ENCODE measurements at places on chromosomes 2 and 18.

DNA sequence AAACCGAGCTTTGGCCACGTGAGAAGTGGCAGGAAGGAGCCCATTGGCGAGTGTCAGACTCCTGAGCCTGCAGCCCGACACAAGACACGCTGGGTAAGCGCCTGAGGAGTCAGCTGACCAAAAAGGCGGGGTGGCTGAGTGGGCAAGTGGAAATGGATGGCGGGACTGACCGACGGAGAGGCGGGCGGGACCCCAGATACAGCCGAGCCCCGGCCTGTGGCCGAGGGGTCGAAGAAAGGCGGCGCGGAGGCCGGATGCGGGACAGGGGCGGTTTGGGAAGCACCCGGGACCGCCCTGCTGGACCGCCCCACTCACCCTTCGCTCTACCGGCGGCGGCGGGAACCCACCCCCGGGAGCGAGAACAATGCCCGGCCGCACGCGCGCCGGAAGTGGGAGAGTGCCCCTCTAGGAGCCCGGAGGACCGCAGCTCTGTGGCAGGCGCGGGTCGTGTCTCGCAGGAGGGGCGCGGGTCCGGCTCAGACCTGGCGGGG, 22.8 kb downstream of the ZSCAN30 start:
- no peak for DNase-seq

GRCh38 chr18:59846814-59847490, 52.8 kb upstream of the PMAIP1 start:
- DNase-seq, result peak; percentile 45

DNA sequence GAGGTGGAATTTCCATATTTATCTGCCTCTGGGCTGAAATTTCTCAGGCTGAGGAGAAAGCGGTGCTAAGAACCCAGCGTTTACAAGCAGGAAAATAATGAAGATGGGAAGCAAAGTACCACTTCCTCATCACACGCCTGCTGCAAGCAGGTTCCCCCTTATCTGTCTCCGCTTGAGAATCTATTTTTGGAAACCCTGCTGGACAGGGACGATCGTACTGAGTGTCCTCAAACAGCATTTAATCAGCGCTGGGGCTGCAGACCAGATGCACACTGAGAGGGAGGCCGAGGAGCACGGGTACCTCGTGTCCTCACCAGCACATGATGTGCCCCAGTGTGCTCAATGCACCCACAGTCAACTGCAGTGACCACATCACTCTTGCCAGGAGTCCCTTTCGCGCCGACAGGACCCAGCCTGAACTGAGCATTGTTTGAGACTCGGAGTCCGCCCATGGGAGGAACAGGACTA, 160.4 kb downstream of the HDAC4 start:
- no peak for DNase-seq

- no peak for DNase-seq
Measured at GRCh38 chr2:203718087-203718486, 11.6 kb downstream of the CD28 start.

GRCh38 chr2:17791121-17791816, 25.0 kb upstream of the MSGN1 start:
- no peak for DNase-seq

DNA sequence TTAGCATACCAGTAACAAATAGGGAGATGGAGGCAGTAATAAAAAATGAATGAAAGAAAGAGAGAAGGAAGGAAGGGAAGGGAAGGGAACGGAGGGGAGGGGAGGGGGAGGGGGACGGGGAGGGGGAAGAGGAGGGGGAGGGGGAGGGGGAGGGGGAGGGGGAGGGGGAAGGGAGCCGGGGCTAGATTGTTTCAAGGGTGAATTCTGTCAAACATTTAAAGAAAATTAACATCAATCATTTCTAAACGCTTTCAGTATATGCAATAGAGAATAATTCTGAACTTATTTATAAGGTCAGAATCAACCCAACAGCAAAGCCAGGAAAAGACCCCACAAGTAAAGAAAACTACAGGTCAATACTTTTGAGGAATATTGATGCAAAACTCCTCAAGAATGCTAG, 858.8 kb upstream of the GYPC start:
- no peak for DNase-seq

GRCh38 chr2:209381091-209381490, 42.8 kb upstream of the MAP2 start:
- DNase-seq, result no peak

- DNase-seq, result no peak
Measured at GRCh38 chr2:197795277-197795676, 9.1 kb upstream of the PLCL1 start.

DNA sequence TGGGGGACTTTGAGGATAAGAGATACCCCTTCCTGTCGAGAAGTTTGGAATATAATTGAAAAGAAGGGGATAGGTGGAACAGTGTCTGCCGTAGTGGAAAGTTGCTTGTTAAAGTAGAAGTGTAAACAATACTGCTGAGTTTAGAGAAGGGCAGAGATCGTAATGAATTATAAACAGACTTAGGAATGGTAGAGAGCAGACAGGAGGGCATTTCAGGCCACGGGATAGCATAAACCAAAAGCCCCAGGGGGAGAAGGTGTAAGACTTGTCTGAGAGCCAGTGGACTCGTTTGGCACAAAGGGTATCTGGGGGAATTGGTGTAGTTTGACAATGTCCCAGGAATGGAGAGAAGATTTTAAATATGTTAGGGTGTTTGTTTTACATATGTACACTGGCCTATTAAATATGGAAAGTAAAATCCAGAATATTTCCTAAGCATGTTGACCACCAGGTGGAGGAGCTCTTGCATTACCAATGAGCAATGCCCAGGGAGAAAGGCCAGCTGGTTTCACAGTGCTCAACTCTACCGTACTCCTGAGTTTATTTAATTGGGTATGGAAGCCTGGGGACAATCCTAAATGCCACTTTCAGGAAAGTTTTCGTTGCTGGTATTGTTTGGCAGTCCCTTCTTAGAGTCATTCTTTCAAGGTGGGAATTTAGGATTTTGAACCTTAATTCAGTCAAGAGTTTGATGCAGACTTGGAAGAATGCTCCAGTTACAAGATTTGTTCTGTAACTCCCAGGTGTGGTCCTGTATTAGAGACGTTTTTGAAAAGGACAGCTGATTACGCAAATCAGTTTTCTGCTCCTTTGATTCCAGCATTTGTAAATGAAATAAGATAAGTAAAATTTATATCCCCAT, 7.5 kb downstream of the COPS8 start:
- DNase-seq, result no peak

GRCh38 chr2:161273038-161273760, 35.0 kb upstream of the PSMD14 start:
- peak; percentile 73 for DNase-seq

DNA sequence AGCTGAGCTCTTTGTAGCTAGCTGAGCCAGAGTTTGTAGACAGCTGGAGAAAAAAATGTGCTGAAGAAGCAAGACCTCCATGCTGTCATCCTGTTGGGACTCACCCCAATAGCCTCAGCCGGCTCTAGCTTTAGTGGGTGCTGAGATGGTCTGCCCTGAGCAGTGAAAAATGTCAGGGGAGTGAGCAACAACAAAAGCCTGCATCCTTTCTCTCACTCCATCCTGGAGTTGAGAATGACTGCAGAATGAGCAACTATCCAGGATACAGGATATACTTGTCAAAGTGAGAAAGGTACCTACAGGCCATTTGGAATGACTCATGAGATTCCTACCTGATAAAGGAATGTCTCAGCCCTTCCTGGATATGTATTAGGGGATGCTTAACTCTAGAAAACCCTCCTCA, 146.1 kb upstream of the DLX2 start:
- no peak for DNase-seq

GRCh38 chr2:191051177-191051576, 37.2 kb upstream of the STAT1 start:
- no peak for DNase-seq

- DNase-seq, result no peak
Measured at GRCh38 chr2:167336213-167336612, 447.9 kb downstream of the XIRP2 start.

GRCh38 chr2:215418064-215418963, 17.6 kb downstream of the FN1 start:
- no peak for DNase-seq

DNA sequence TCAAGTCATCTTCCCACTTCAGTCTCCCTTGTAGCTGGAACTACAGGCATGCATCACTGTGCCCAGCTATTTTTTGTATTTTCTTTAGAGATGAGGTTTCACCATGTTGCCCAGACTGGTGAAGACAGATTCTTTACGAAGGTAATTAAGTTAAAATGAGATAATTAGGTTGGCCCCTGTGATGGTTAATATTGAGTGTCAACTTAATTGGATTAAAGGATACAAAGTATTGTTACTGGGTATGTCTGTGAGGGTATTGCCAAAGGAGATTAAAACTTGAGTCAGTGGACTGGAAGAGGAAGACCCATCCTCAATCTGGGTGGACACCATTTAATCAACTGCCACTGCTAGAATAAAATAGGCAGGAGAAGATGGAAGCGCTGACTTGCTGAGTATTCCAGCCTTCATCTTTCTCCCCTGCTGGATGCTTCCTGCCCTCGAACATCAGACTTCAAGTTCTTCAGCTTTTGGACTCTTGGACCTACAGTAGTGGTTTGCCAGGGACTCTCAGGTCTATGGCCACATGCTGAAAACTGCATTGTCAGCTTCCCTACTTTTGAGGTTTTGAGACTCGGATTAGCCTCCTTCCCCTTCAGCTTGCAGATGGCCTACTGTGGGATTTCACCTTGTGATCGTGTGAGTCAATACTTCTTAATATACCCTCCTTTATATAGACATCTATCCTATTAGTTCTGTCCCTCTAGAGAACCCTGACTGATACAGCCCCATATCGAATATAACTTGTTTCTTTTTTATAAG, 269.1 kb downstream of the TMX3 start:
- no peak for DNase-seq

DNA sequence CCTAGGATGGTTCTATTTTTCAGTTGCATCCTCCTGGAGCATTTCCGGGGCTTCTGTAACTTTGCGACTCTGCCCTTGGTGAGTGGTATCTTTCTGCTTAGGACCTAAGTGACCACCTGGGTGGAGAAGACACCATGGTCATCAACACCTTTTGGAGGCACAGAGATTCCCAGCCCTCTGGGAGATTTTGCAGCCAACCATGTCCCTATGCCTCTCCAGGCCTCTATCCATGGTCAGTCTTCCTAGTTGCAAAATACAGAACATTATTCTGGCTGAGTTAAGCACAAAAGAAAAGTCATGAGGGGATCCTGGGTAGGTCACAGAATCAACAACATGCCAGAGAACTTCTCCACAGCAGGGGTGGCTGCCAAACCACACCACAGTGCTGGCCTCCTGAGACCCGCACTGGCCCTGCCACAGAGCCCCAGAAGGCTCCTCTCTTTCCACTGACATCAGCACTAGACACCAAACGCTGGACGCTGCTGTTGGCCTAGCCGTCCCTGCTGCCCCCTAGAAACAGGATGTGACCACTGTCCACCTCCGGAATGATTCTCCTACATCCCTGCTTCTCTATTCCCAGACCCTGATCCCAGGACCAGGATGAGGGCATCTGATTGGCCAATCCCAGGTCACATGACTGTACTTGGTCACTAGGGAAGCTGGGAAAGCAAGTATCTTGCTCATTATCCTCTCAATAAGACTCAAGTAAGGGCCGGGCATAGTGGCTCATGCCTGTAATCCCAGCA, 47.7 kb downstream of the SMAD7 start:
- no peak for DNase-seq

DNA sequence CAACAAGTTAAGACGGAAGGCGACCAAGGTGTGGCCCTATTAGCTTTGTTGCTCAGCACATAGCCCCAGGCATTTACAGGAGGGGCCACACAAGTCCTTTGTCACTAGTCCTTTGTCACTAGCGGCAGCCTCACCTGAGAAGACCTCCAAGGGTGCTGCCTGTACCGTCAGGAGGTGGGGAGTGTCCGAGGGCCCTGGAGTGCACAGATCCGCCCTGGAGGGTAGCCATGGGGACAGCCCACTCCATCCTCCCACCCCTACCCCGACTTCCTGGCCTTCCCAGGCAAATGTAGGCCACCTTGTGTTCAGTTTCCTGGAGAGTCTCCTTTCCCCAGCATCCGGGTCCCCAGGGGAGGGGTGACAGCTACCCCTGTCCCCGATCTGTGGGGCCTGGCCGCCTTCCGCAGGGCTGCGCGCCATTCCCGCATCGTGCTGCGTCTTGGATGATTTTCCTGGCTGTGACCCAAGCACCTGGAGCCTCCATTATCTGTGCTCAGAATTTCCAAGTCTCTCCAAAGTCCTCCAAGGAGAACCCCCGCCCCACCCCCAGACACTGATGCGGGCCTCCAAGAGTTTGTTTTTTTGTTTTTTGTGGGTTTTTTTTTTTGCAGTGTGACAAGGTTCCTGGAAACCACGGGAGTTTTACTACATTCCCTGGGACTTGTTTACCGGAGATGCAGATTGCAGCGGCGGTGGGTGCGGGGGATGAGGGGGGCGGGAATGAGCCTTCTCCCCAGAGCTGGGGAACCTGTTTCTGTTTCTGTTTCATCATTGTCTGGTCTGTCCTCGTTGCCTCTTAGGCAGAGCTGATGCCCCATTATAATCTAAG, 28.6 kb downstream of the TEX44 start:
- DNase-seq, result no peak

DNA sequence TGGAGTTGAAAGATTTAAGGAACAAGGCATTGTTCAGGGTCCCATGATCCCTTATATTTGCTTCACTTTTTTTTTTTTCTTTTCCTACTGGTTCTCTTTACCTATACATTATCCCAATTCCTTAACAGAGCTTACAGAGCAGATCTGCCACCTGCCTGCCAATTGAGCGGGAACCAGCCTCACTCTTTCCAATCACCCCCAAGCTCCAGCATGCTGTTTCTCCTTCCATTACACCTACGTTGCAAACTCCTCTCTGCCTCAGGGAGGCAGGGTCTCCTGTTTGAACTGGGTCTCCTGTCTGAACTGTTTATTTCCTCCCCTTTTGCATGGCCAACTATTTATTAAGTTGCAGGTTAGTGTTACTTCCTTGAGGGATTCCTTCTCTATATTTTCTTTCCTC, 77.2 kb upstream of the SLC38A11 start:
- no peak for DNase-seq

DNA sequence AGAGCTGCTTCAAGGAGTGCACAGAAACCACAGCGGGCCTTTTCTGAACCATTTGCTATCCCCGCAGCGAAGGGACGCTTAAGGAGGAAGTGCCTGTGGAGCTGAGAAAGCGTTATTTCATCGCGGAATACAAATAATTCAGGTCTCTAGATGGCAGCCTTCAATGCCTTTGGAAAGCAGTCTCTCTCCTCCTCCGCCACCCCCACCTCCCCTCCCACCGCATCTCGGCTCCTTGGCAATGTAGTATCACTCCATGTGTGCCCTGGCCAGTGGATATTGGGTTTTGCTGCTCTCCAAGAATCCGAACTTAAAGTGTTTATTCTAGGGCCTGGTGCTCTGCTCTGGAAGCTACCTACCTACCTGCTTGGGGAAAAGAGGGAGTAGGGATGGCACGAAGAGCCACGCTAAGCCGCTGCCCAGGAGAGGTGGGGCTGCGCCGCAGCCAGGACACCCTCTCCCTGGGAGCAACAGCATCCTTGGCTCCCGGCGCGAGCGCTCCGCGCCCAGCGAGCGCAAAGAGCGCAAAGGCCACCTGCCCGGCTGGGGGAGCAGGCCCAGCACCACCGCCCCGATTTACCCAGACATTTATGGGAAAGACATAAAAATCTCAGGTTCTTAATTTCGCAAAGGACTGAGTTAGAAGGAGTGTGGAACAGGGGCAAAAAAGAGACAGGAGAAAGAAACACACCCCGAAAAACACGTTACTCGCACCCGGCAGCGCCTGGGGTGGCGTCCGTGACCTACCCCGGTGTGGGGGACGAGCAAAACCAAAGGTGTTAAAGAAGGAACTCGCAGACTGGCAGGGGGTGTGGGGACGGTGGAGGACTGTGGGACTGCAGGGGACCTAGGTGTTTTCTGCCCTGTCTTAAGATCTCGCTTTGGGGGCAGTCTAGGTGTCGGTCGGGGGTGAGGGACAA, 1.0 kb downstream of the SPHKAP start:
- no peak for DNase-seq

All from stimulated activated CD4-positive, alpha-beta T cell treated with anti-CD3 and anti-CD28 coated beads, Interleukin-12 subunit alpha, Interleukin-12 subunit beta, amount 100 ng/mL, for 48 hours (primary cell).